ENCODE measurements at places on chromosomes 12 and 14.

- no peak for DNase-seq
Measured at GRCh38 chr14:84674636-84675035, 855.3 kb upstream of the FLRT2 start.

DNA sequence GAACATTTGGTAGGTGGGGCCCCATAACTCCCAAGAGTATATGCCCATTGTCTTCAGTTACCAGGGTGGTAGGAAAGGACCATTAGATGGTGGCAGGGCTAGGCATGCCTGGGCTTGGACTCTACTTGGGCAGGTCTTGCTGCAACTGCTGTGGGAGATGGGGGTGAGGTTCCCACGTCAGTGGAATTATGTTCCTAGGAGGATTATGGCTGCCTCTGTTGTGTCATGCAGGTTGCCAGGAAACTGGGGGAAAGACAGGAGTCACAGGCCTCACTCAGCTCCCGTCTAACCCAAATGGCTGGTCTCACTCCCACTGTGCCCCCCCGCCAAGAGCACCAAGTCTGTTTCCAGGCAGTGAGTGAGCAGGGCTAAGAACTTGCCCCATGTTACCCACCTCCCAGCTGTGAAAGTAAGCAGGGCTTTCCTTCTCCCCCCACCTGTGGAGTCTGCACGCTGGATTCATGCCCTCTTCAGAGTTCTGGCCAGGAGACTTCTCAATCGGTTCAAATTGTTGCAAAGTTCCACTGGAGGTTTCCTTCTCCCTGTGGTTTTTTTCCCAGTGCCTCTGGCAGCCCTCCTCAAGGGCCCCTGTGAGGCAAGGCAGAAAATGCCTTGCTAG is 337.5 kb downstream of the CCDC91 start:
- DNase-seq, result no peak

GRCh38 chr14:21846227-21846885 is 172.7 kb upstream of the OR4E1 start:
- DNase-seq, result no peak

DNA sequence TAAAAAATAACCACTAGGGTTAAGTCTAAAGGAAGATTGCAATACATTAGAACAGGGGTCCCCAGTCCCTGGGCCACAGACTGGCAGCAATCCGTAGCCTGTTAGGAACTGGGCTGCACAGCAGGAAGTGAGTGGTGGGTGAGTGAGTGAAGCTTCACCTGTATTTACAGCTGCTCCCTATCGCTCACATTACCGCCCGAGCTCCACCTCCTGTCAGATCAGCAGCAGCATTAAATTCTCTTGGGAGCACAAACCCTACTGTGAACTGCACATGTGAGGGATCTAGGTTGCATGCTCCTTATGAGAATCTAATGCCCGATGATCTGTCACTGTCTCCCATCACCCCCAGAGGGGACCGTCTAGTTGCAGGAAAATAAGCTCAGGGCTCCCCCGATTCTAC is 15.5 kb downstream of the ADGRD1 start:
- DNase-seq, result no peak

DNA sequence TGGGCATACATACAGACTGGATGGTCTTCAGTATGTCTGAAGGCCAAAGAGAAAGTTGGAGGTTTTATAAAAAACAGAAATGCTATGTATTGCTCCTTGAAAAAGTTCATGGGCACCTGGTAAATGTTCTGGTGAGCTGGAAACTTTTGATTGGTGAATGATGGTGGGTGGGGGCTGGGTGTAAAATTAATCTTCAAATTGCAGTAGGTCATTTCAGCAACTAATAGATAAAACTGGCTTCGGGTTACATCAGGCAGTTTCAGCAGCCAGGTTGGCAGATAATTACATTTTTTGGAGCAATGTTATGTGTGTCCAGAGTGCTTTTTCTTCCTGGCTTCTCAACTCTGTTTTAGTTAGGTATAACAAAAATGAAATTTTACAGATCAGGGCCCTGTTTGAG is 35.3 kb downstream of the SDR9C7 start:
- no peak for DNase-seq

DNA sequence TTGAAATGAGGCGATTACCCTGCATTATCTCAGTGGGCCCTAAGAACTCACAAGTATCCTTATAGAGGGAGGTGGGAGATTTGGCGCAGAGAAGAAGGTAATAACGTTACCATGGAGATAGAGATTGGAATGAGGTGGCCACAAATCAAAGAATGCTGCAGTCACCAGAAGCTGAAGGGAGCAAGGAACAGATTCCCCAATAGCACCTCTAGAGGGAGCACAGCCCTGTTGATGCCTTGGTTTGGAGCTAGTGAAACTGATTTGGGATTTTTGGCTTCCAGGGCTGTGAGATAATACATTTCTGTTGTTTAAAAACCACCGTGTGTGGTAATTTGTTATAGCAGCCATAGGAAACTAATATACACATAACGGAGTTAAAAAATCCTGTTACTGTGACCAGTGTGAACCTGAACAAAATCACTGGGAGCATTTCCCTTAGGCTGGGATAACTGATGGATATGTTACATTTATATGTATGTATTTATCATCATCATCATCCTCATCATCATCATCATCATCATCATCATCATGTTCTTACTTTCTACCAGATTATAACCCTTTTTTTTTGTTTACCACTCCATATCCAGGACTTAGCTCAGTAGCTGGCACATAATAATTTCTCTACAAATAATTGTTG is 100.3 kb downstream of the LIN7A start:
- DNase-seq, result peak; percentile 27

DNA sequence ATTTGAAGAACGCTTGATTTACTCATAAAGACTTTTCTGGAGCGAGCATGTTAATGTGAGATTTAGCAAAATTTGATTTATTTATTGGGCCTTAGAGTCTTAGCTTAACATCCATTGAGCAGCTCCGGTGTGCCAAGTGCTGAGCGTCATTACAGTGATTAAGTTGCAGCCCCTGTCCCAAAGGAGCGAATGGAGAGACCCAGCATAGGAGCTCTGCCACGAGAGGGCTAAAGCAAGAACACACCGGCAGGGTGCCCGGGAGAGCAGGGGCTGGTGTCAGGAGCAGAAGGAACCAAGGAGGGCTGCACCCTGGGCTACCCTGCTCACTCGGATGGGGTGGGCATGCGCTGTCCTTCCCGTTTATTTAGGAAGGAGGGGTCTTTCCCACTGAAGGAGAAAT is 50.6 kb downstream of the PPP2R5C start:
- DNase-seq, result no peak

DNA sequence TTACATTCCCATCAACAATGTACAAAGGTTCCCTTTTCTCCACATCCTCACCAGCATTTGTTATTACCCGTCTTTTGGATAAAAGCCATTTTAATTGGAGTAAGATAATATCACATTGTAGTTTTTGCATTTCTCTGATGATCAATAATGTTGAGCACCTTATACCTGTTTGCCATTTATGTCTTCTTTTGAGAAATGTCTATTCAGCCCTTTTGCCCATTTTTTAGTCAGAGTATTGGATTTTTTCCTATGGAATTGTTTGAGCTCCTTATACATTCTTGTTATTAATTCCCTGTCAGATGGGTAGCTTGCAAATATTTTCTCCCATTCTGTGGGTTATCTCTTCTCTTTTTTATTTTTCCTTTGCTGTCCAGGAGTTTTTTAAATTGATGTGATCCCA is 10.7 kb upstream of the OR8S1 start:
- DNase-seq, result no peak

DNA sequence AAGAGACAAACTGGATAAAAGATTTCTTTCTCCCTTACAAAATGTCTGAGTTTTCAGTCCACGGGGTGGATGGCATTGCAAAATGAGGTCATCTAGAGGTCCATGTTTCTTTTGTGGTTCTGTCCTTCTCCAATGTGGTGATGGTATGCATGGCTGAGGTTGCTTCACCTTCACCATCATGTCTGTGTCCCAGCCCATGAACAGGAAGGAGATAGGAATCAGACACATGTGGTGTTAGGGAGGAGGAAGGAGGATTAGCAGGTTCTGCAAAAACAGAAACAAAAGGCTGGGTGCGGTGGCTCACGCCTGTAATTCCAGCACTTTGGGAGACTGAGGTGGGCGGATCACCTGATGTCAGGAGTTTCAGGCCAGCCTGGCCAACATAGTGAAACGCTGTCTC is 11.0 kb upstream of the AEBP2 start:
- DNase-seq, result no peak

DNA sequence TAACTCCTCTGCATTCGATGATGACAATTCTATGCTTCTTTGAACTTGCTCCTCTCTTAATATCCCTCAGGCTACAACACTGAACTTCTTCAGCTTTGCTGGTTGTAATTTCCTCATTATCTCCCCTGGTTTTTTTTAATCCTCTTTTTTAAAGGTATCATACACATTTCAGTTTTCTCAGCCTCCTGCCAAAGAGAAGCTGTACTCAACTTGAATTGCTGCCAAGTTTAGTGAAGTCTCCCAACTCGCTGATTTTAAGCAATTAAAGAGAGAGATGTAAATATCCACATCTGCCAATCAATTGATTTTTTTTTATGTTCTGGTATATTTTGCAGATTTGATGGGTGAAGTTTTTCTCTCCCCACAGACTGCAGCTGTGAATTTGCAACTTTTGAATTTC is 817.8 kb downstream of the GALC start:
- DNase-seq, result no peak

DNA sequence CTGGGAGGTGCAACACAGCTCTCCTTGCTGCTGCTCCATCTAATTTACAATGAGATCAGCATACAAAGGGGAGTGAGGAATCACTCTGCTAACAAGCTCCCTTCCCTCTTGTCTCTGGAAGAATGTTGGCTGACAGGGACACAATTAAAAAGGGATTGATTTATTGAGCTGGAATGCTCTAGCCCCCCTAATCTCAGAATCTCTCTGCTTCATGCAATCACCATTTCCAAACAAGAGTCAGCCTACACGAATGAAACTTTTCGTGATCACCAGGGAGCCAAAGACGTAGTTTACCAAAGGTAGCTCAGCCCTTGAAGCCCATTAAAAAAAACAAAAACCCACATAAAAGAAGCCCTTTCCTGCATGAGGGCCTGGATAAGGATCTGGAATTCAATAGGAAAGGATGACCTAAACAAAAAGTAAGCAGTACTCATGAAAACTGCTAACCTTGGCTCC is 223.8 kb downstream of the C12orf75 start:
- no peak for DNase-seq

DNA sequence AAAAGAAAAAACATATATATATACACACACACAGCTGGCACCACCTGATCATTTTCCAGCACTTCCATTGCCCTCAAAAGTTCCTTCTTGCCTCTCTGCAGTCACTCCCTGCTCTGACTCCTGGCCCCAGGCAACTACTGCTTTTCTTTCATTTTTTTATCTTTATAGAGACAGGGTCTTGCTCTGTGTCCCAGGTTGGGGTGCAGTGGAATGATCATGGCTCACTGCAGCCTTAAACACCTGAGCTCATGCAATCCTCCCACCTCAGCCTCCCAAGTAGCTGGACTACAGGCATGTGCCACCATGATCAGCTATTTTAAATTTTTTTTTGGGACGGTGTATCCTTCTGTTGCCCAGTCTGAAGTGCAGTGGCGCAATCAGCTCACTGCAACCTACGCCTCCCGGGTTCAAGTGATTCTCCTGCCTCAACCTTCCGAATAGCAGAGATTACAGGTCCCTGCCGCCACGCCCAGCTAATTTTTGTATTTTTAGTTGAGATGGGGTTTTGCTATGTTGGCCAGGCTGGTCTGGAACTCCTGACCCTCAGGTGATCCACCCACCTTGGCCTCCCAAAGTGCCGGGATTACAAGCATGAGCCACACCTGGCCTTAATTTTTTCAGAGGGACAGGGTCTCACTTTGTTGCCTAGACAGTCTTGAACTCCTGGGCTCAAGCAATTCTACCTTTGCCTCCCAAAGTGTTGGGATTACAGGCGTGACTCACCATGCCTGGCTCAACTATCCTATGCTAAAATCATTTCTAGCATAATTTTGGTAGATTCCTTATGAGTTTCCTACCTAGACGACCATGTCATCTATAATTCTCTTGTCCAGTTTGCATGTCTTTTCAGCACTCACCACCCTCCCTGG is 7.8 kb downstream of the HSP90AA1 start:
- no peak for DNase-seq

DNA sequence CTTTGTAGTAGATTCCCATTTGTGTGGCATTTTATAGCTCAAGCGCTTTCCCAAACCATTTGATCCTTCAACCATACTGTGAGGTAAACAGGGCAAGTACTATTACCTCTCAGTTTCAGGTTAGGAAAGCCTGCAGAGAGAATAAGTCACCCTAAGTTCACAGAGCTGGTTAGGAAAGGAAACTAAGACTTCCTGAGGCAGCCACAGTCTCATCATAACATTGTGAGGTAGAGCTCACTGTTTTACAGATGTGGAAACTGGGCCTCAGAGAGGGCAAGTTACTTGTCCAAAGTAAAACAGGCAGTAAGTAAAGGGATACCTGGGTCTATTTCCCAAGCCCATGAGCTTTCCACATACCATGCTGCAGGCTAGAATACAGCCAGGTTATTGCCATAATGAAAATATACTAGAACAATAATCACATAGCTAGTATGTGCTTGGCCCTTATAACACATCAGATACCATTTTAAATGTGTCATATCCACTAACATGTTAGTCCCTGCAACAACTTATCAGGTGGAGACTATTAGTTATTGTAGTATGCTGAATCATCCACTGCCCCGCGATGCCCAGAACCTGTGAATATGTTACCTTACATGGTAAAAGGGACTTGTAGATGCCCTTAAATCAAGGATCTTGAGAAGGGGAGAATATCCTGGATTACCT is 150.9 kb upstream of the GRIP1 start:
- no peak for DNase-seq

DNA sequence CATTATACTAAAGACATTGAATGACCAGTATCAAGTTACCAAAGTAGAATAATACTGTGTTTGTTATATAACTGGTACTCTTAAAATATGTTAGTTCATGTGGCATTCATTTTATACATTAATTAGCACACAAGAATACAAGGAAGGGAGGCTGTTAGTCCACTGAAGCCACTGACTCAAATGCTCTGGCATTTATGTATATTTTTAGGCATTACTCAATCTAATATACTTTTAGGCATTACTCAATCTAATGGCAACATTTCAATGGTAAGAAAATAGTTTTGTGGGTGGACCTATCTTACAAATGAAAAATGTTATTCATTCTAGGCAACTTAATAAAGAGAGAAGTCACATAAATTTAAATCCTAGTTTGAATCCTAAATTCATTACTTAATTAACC is 874.4 kb upstream of the USP15 start:
- no peak for DNase-seq

DNA sequence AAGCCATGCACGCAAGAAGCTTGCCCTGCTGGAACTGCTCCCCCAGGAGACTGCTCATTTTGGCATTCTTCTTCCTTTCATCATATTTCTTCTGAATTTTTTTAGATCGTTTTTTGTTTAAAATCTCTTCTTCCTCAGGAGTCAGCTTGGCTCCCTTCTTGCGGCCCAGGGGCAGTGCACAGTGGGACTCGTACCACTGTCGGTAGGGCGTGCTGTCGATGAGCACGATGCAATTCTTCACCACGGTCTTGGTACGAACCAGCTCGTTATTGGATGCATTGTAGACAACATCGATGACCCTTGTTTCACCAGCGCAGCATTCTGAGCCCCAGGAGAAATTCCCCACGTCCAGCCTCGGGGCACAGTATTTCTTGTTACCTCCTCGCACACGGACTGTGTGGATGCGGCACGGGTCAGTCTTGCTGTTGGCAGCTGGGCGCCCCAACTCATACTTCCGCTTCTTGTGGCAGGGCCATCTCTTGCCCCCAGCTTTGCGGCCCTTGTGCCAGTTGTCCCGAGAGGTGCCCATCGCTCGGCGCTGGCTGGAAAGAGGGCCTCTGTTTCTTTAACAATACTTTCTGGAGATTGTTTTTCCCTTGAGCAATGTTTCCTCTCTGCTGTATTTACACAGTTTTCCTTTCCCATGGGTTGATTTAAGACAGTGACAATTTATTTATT is 452.4 kb downstream of the TMEM121 start:
- DNase-seq, result no peak
